ENCODE measurements at places on chromosomes 4 and X.

DNA sequence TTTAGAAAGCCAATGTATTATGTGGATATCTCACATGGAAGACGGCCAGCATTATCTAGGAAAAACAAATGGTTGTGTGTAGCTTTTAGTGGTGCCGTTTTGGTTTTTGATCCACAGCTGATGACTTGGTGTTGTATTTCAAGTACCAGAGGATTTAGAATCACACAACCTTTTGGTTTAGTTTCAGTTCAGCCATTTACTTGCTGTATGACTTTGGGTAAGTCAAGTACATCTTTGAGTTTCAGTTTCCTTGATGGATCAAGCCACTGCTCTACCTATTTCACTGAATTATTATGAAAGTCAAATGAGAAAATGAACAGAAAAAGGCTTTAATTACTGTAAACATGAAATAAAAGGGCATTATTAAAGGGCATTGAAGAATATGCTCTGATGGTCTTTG, 205.6 kb downstream of the ZIC3 start:
- no peak for DNase-seq

- DNase-seq, result no peak
Measured at GRCh38 chrX:7414753-7415152, 266.8 kb upstream of the PUDP start.

GRCh38 chrX:47235691-47236103, 2.9 kb downstream of the USP11 start:
- no peak for DNase-seq

DNA sequence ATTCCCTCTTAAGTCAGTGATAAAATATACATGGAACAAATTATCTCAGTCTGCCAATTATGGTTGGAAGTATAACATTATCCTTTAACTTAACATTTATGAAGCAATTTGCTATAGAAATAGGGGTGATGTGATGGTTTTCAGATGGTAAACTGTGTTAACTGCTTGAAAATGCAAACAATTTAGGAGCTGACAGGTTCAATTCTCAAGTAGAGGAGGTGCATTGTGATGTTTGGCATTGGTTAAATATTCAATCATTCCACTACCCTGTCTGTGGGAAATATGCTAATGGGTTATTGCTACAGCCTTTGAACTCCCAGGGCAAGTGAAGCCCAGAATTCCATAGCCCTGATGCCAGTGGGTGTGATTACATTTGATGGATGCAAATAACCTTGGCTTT, 243.4 kb upstream of the GK2 start:
- DNase-seq, result no peak

DNA sequence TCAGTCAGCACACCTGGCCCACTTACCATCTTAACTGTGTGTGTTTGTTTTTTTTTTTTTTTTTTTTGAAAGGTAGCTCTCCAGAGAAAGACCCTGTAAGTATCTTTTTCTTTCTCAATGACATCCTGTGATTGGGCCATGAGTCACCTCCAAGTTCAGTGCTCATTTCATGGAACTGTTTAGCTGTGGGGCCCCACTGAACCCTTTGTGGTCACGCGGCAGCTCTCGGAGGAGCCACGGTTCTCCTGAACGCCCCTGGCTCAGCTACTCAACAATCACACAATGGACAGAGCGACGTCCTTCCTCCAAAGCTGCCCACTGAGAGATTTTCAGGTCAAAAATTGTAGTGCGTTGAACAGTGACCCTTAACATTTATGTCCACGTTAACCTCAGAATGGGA, 14.2 kb upstream of the IL3RA start:
- no peak for DNase-seq

GRCh38 chr4:109953556-109953955, 40.9 kb downstream of the EGF start:
- DNase-seq, result no peak

- DNase-seq, result no peak
Measured at GRCh38 chr4:101651778-101652177, 138.8 kb upstream of the BANK1 start.

Data from pulmonary artery endothelial cell (primary cell).